ENCODE measurements at places on chromosomes 1 and 21. TPM values are rescaled to one million over a fixed set of nuclear protein-coding genes. Genes with fewer than 3 reads are reported as not detected.

Gene KAZN
- 10.3 TPM for total RNA-seq

Gene IARS2
- total RNA-seq: 81.6 TPM

Gene RRP15
- total RNA-seq: 5.1 TPM

Gene EXTL2
- total RNA-seq: 22.4 TPM

Gene ANGPTL7
- not detected for total RNA-seq

Gene SLC44A5
- not detected for total RNA-seq

Gene SIM2
- not detected for total RNA-seq

Gene GPR25
- not detected for total RNA-seq

Gene PRR9
- total RNA-seq: not detected

Gene SPATA46
- not detected for total RNA-seq

Gene SPRR2A
- total RNA-seq: not detected

Gene MGST3
- total RNA-seq: 185 TPM

Gene E2F2
- 2.2 TPM for total RNA-seq

Gene OR2T35
- not detected for total RNA-seq

Gene TNFSF4
- 0.73 TPM for total RNA-seq

Gene ZBTB8B
- total RNA-seq: under 0.01 TPM

Gene RGS21
- not detected for total RNA-seq

Gene MIXL1
- not detected for total RNA-seq
